ENCODE measurements at places on chromosomes 11 and 22.

DNA sequence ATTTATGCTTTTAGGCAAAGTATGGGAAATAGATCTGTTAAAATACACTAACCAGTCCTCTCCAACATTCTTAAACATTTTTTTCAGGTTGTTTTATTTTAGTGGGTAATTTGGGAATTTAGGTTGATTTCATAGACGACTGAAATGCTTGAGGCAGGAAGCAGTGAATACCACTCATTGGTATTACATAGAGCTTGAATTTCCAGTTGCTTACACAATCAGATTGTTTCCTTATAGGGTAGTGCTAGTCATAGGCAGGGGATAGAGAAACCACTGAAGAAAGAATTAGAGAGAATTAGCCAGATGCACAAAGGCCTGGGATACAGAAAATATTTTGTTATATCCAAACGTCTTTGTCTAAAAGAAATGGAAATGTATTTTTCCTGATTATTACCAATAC, 23.9 kb upstream of the LYVE1 start:
- DNase-seq, result no peak

GRCh38 chr11:65709661-65710060, 2.4 kb upstream of the KAT5 start:
- no peak for DNase-seq

- no peak for DNase-seq
Measured at GRCh38 chr11:129453293-129453721, 77.7 kb downstream of the BARX2 start.

GRCh38 chr11:82305123-82305522, 428.5 kb downstream of the FAM181B start:
- DNase-seq, result no peak

GRCh38 chr11:92880381-92880780, 89.1 kb upstream of the MTNR1B start:
- DNase-seq, result no peak

DNA sequence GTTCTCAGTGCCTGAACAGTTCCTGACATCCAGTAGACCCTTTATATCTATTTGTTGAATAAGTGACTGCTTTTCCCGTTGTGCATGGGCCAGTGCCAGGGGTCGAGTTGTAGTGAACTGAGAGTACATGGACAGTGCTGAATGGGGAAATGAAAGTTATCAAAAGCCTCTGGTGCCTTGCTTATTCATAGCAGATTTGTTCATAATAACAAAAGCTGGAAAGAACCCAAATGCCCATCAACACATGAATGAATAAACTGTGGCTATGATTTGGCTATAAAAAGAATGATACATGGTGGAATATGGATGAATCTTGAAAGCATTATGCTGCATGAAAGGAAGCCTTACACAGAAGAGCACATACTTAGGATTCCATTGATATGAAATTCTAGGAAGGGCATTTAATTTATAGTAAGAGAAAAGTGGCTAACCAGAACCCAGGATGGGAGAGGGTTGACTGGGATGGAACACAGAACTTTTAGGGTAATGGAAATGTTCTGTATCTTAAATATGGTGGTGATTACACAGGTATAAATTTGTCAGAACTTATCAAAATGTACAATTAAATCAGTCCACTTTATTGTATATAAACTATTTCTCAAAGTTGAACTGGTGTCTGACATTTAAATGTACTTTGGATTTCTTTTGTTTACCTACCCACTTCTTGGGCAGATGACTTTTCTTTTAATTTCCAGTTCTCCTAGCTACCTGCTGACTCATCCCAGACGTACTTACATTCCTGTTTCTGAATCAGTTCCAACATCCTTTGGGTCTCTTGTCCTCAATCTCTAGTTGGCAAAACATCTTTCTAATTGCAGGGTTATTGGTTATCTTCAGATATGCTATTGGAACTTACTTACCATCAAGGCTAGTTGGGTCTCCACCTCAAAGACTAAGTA, 42.8 kb downstream of the PACS1 start:
- no peak for DNase-seq

DNA sequence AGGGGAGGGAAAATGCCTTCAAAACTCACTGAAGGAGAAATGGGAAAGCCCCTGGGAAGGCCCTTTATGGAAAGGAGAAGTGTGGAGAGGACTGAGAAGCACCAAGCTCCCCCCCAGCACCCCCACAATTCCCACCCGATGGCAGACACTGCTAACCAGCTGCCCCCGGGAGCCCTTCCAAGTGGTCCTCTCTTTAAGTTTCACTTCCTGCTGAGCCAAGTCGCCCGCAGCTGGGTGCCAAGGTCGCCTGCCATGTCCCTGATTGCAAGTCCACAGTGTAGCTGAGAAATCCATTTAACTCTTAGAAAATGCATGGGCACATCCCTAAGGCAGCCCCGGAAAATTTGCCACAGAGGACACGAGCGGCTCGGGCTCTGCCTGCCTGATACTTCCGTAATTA, 68.2 kb downstream of the GALNT18 start:
- DNase-seq, result no peak

DNA sequence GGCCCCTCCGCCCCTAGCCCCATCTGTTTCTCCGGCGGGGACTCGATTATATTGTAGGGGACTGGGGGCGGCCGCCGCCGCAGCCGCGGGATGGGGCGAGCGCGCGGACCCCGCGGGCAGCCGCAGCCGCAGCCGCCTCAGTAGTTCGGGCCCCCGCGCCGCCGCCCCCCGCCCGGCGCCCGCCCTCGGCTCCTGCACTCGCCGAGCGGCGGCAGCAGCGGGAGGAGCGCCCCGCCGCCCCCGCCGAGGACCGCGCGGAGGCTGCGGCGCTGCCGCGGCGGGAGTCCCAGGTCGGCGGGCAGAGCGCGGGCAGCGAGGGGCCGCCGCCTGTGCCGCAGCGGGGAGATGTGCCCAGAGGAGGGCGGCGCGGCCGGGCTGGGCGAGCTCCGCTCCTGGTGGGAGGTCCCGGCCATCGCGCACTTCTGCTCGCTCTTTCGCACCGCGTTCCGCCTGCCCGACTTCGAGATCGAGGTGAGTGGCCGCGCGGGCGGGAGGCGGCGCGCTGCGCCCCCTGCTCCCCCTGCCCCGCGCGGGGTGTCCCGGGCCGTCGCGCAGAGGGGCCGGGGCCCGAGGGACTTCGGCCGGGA, at the start of gene CECR2:
Gene CECR2 (plus strand): TSS at position 22 of the 587 bp plus-strand sequence. CDS start 324 bp downstream, at position 346.
- DNase-seq, result peak; percentile 11

- DNase-seq, result no peak
Measured at GRCh38 chr22:24578355-24579257, 14.3 kb downstream of the LRRC75B start.

DNA sequence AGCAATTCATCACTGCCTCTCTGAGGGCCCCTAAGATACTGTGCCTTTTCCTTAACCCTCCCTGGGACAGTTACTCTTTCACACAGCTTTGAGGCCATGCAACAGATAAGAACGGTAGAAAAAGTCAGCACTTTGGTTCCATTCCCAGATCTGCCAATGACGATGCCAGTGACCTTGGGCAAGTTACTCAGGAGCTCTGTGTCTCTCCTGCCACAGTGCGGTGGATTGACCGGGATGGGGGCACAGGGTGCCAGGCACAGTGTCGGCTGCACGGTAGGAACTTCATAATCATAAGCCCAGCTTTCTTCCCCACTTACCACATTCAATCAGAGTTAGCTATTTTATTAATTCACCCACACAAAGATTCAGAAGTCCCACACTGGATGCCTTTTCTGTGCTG, 1041.8 kb downstream of the TBC1D22A start:
- DNase-seq, result no peak

- DNase-seq, result no peak
Measured at GRCh38 chr11:88102598-88102934, 72.7 kb downstream of the RAB38 start.

- DNase-seq, result no peak
Measured at GRCh38 chr22:40818192-40818746, 877 bp downstream of the SLC25A17 start.

- DNase-seq, result no peak
Measured at GRCh38 chr22:24054356-24054755, 43.3 kb downstream of the CABIN1 start.

DNA sequence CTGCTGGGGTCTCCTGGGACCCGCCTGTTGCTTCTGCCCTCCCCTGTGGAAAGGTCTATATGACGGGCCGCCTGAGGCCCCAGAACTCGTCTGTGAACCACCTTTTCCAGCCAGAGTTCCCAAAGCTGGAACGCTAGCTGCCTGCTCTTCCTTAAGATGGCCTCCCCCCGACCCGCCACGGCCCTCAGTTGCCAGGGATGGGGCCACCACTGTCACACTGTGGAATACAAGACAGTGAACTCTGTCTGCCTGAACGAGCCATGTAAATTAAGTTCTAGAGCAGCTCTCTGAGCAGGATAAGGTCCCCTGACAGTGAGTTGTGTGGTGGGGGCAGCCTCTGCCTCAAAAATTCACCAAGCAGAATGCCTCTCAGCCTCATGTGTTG, 10.3 kb downstream of the CHADL start:
- DNase-seq, result no peak

DNA sequence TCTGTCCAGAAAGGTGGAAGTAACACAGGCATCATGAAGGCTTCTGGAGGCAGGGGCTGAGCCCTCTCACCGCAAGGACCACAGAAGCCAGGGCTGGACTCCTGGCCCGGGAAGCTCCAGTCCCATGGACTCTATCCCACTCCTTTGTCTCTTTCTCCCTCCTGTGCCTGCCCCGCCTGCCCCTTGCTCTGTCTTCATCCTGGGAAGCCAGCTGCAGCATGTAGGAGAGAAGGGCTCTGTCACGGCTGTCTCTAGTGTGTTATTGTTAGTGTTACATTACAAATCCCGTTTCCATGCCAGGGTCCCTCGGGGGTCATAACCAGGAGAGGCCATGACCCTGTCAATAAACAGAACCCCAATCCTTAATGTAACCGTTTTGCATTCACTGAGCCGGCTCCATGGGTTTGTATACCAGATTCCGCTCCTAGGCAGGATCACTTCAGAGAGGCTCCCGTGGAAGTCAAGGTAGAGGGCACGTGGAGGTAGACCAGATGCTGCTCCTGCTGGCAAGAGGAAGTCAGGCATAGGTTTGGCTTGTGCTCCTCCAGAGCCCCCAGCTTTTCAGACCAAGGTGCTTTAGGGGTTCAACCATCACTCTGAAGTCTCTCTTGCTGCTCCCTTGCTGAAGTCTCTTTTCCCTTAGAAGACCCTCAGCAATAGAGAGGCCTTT, 293.2 kb downstream of the ETS1 start:
- no peak for DNase-seq

DNA sequence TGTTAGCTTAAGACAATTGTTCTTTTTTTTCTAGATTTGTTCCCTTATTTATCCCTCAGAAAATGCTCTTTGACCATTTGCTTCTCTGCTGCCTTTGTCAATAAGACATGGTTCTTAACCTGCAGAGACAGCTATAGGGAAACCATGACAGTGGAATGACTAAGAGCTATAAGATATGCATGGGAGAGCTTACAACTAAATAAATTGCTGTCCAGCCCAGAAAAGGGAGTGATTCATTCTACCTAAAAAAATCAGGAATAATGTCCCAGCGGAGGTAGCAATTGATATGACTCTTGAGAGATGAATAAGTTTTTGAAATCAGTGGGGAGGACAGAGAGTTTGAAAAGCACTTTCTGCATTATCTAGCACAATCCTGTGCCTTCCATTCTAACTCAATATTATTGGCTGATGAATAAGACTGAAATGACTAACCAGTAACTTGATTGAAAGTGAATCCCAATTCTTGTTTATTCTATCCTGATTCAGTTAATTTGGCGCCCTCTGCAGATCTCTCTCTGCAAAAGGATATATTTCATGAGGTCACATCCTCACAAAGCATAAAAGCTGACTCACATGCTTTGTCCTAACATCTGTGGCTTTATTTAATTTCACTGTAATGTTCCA, 680.5 kb upstream of the API5 start:
- DNase-seq, result no peak

DNA sequence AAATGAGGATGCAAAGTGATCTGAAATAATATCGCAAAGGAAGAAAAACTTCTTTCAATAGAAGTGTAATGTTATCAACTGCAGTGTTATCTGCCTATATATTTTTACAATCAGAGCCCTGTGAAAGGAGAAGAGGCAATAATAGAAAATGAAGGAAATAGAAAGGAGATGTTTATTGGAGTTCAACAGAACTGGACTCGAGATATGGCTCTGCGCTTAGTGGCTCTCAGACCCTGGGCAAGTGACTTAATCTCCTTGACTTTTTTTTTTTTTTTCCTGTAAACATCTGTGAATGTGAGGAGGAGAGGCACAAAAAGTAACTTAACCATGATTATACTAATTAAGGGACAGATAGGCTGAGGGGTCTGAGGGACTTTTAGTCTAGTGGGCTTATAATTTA, 18.9 kb downstream of the CNTF start:
- no peak for DNase-seq

- DNase-seq, result no peak
Measured at GRCh38 chr22:48179571-48180546, 1417.4 kb downstream of the TBC1D22A start.

- no peak for DNase-seq
Measured at GRCh38 chr22:19982991-19983578, 33.5 kb downstream of the ARVCF start.

- no peak for DNase-seq
Measured at GRCh38 chr11:16999116-16999515, 15.1 kb downstream of the PLEKHA7 start.

GRCh38 chr11:85171648-85172257, 455.4 kb downstream of the DLG2 start:
- DNase-seq, result peak; percentile 41

- no peak for DNase-seq
Measured at GRCh38 chr11:91258876-91259275, 965.7 kb upstream of the FAT3 start.

- no peak for DNase-seq
Measured at GRCh38 chr11:123510579-123510905, 80.5 kb downstream of the GRAMD1B start.

GRCh38 chr11:46987183-46987582, 50.6 kb downstream of the CSTPP1 start:
- DNase-seq, result no peak

Measured in posterior cingulate gyrus (tissue), 11 donors.